ENCODE measurements at places on chromosomes 1 and 21.

GRCh38 chr1:235908742-235909520 is 42.2 kb upstream of the LYST start:
- no peak for DNase-seq

GRCh38 chr1:237197470-237198425 is 155.8 kb downstream of the RYR2 start:
- no peak for DNase-seq

- DNase-seq = no peak
Measured at GRCh38 chr1:149845416-149845815, 54.0 kb upstream of the BOLA1 start.

DNA sequence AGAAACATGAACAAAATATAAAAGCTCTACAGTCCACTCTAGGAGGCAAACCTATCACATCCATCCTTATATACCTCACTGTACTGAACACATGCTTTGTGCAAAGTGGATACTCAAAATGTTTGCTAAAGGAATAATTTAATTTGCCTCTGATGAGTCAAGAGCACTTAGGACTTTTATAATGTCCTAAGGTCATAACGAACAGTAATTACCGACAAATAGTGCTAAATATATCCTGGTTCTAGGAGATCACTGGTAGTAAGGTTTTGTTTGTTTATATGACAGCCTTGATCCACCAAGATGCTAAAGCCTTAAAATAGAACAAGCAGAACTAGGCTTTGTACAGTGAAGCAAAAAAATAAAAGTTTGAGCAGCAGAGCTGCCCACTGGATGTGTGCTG is 70.6 kb downstream of the GADD45A start:
- no peak for DNase-seq

DNA sequence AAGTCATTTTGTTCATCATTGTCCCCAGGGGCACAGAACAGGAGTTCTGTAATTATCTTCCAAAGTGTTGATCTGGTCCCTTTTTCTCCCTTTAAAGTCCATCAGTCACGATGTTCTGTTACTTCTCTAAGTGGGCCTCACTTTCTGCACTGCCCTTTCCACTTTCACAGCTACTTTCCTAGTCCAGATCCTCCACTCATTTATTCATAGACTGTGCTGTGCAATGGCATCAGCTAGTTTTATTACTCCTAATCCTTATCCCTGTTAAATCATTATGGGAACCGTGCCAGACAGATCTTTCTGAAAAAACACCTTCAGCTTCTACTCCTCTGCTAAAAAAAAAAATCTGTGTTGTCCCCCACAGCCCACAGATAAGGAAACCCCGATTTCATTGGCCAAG is 64.0 kb upstream of the BCL10 start:
- DNase-seq = no peak

- DNase-seq = peak; percentile 5
Measured at GRCh38 chr1:171645553-171646248, 6.8 kb downstream of the MYOC start.

DNA sequence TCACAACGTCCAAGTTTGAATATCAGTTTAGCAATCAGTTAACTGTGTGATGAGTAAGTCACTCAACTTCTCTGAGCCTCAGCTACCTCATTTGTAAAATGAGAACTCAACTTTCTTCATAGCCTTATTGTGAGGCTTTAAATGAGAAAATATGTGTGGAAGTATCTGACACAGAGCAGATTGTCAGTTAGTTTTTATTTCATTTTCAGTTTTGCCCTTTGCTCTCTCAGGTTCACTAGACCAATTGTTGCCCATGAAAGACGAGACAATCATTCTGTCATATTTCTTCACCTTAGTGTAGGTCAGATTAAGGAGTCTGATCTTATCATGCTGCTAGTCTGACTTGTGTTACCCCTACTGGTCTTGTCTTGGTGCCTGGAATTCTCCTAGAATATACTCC is 232.8 kb upstream of the PTBP2 start:
- DNase-seq = no peak

DNA sequence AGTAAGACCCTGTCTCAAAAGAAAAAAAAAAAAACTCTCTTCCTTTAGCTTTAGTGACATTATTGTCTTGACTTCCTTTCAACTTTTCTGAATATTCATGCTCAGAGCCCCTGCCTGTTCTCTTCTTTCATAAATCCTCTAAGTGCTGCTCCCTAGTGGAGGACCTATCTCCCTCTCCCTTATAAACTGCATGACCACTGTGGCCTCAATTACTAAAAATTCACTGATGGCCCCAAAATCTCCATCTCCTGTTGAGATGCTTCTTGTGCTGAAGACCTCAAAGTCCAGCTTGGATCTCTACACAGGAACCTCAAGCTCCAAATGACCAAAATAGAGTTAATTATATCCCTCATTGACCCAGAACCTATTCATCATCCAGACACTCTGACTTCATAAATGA is 7.8 kb downstream of the ITLN1 start:
- no peak for DNase-seq

- no peak for DNase-seq
Measured at GRCh38 chr1:169452921-169453320, 25.6 kb upstream of the CCDC181 start.

DNA sequence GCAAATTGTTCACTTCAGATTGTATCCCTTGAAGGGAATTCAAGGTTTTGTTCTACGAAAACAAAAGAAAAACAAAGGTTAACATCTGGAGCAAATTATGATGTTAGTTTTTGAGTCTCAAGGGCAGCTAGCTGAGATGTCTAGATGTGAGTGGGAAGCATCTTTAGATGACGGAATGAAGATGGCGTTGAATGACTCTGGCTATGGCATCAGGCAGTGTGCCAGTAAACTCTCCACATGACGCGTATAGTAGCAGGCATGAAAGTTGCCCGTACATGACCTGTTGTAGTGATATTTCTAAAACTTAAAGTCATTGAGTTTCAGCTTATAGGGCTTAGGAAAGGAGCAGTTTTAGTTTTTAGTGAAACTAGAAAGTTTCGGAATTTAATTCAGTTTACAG is 12.3 kb upstream of the SDC3 start:
- DNase-seq = no peak

DNA sequence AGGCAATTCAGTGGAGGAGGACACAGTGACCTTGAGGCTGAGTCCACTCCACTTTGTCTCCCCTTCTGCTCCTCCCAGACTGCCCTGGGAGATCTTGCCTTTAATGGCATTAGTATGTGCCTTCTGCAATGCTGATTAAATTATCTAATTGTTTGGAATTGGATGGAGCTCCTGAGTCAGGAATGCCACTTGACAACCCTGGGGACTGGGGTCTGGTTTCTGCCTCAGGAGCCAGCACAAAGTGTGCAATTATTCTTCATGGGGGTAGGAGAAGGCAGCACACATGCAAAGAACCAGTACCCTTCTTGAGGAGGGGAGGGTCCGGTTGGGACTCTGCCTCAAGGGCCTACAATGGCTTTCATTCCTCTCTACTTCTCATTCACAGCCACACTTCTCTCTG is 11.9 kb upstream of the PLXNA2 start:
- no peak for DNase-seq

- no peak for DNase-seq
Measured at GRCh38 chr1:96478228-96478627, 243.4 kb upstream of the PTBP2 start.

DNA sequence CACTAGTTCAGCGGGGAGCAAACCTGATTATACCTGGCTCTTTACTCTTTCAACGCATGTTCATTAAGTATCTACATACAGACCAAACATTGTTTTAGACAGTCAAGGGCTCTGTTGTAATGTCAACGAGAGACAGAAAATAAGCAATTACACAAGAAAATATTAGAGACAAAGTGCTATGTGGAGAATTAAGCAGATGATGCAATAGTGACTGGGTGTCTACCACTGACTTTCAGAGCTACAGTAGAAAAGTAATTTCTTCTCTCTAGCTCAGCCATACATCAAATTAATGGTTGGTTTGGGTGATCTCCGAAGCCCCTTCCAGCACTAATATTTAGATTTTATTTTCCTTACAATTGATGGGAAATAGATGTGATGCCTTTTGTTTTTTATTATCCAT is 23.3 kb downstream of the FYB2 start:
- DNase-seq = no peak

GRCh38 chr21:26846036-26846931 is 1.1 kb upstream of the ADAMTS1 start:
- peak; percentile 58 for DNase-seq

DNA sequence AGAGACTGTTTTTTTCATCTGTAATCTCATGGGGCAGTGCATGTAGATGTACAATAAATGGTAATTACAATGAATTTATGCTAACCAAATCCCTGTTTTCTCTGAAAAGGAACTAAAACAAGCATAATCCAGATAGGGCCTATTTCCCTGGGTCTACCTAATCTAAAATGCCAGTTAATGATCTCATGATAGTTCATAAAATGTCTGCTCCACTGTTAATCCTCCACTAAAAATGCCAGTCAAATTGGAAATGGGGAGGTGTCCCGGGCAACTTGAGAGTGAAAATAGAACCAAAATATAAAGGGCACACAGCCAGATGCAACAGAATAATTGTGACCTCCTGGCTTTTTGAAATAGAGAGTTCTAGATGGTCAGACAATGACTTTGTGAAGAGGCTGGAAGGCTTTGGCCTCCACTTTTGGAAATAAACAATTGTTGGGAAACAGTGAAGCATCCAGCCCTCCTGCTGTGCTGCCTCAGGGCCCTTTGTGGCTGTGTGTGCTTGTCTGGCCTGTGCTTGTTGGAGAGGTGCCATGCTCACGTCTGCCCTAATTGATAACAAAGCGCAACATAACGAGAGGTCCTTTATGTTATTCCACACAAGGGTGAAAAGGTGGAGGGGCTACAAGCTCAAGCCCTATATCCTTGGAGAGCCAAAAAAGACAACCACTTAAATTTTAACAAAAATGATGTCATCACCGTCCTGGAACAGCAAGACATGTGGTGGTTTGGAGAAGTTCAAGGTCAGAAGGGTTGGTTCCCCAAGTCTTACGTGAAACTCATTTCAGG is 97.7 kb downstream of the ATP5PO start:
- DNase-seq = no peak

DNA sequence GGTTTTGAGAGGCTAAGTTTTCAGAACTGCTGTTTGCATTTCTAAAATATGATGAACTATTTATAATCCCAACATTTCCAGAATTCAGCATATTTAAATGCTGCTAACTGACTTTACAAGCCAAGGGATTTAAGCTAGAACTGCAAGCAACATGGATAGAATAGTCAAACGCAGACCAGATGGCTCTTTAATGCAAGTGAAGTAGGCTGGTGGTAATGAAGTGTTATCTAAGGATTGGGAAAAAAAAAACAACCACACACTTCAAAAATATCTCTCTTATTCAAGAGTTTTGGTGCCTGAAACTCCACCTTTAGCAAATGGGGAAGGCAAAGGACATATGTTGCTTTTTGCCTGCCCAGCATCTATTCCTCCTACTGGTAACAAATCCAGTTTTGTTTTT is 20.9 kb upstream of the SSX2IP start:
- no peak for DNase-seq

DNA sequence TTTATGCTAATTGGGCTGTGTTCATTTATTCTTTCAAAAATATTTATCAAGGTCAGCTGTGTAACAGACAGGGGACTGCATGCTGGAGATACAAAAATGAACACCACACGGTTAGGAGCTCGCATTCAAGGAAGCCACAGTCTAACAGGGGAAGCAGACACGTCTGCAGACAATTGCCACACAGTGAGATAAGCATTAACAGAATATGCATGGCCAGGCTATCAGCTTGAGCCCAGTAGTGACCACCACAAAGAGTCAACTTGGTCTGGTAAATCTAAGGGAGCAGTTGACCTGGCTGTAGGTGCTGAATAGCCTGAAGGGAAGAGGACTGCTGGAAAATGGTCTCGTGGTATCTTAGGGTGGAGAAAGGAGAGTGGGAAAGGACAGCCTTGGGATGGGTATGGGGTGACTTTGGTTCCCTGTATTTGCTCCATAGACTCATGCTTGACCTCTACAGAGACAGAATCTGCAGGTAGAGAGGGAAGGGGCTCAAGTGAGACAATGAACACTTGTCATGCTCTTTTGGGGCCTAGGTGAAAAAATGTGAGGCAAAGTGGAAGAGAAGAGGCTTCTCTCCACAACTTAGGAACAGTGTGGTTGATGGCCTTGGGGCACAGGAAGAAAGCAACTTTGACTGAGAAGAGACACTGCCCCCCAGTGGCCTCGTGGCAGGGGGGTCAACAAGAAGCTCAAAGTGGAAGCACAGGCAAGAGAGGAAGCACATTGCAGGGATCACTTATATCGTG is 7.6 kb upstream of the NPL start:
- peak; percentile 68 for DNase-seq

- no peak for DNase-seq
Measured at GRCh38 chr1:20958430-20958829, 171.3 kb upstream of the HP1BP3 start.

DNA sequence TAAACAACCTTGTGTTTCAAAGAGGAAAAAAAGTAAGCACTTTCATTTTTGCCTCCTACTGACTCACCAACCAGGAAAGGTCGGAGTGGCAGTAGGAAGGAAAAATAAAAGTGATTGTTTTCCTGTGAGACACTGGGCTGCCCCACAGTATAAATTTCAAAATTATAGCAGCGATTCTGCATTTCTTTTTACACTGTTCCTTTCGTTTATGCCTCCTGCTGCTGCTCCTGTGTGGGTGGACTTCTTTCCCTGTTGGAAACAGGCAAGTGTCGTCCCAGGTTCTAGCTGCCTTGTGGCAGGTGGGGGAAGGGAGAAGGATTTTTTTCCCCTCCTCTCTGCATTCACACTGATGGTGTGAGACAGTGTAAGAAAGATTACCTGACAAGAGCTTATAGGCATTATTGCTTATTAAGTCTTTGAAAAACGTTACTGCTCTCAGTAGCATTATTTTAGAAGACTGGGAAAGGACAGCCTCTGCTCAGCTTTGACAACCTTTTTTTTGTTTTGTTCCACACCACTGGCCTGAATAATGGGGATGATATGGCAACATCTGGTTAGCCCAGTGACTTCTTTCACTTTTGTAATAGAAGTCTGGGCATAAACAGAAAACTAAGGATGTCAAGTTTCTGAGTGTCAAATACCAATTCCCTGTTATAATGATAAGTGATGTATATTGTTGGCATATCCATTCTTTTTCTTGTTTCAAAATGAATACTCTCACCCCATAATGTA is 77.9 kb downstream of the NEK7 start:
- DNase-seq = no peak

DNA sequence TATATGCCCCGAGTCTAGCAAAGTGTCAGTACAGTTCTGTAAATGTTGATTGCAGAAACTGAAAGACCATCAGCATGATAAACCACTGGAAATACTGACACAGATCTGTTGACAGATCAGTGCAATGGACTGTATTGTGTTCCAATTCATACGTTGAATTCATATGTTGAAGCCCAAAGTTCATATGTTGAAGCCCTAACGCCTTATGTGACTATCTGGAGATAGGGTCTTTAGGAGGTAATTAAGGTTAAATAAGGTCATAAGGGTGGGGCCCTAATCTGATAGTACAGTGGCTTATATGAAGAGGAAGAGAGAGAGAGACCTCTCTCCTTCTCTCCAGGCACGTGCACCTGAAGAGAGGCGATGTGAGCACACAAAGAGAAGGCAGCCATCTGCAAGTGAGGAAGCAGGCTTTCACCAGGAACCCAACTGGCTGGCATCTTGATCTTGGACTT is 144.7 kb downstream of the MRPL39 start:
- no peak for DNase-seq

GRCh38 chr1:29657816-29658215 is 421.5 kb downstream of the PTPRU start:
- no peak for DNase-seq

GRCh38 chr21:29072873-29073221 is 601 bp downstream of the CCT8 start:
- DNase-seq = no peak

GRCh38 chr1:231683439-231684165 is 57.0 kb downstream of the DISC1 start:
- DNase-seq = no peak

All from anterior cingulate cortex (tissue), 58 donors.